ENCODE measurements at places on chromosomes 4 and X.

DNA sequence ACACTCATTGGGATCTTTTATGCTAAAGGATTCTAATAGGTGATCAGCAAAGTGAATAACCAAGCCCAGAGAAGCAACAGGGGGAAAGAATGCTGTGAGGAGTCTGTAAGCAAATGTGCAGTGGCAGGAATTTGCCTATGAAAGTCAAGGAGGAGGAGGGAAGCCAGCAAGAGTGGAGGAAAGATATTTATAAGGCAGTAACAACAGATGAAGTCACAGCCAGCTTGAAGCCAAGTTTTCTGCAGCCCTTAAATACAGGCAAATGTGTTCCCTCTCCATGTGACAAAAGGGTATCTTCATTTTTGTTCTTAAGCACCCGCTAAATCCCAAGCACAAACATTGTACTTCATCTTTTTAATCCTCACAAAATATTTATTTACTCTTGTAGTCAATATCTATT is 275.0 kb upstream of the CLNK start:
- DNase-seq = no peak

DNA sequence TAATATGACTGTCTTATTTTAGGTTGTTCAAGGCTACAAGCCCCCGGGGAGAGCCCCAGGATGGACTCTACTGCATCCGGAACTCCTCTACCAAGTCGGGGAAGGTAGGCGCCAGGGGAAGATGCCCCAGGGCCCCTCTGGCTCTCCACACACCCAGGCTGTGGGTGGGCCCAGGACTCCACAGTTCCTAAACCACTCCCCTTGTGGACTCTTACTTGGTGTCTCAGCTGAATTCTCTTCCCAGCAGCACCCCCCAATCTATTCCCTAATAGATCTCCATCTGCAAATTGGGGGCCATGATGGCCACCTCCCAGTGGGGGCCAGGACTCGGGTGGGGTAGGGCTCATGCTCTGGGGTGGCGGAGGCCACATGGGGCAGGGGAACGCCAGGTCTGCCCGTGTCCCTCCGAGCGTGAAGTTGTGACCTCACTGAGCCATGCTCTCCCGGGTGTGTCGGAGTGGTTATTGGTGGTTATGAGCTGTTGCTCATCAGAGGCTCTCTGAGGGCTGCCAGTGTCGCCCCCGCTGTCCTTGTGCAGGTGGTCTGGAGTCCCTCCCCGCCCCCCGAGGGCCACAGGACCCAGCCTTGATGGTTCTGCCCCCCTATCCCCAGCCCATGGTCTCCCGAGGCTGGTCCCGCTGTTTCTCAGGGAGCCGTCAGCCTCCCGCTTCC is 11.2 kb upstream of the ADD1 start:
- DNase-seq = no peak

- DNase-seq = no peak
Observed at GRCh38 chrX:96929036-96929435, 45.3 kb downstream of the RPA4 start.

GRCh38 chr4:83110970-83111750 is 3.4 kb downstream of the PLAC8 start:
- DNase-seq = no peak

GRCh38 chrX:77404419-77404818 is 42.8 kb upstream of the FGF16 start:
- no peak for DNase-seq

- no peak for DNase-seq
Observed at GRCh38 chr4:70948665-70949260, 44.7 kb upstream of the DCK start.

GRCh38 chr4:26126143-26126718 is 194.6 kb upstream of the RBPJ start:
- DNase-seq = no peak

DNA sequence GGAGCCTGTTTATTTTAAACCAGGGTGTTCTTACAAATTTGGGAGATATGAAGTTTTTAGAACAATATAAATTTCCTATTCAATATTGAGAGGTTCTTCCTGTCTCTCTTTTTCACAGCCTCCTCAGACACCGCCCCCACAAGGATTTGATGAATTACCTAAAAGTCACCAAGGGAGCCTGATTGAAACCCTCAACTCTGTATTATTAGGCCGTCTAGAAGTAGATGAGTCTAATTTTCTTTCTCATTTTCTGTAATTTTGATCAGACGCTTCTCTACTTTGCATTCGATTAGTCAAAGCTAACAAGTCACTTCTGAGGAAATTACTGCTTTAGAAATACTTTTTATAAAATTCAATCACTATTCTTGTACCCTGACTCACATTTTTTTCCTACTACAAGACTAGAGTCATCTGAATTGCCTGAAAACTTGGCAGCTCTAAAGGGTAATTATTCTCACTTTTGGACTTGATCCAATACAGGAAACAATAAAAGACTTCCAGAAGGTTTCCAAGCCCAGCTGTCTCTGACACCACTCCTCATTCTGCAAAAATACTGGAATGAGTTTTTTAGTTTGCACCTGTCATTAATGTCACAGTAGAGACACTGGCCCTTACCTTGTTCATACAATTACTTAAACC is 111.2 kb downstream of the ELOVL6 start:
- no peak for DNase-seq

DNA sequence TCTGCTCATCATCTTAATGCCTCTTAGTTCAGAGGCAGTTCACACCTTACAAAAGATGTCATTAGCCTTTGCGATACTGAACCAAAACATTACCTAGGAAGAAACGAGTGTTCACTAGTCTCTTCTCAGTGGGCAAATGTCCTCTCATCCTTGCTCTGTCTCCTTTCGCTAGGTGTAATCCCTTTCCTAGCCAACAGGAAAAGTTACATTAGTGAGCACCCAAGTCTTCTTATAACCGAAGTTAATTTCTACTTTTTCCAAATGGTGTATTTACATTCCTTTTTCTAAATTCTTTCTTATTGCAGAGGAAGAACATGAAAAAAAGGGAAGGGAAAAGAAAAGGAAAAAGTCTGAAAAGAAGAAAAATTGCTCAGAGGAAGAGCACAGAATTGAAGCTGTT is 46.9 kb downstream of the SMIM31 start:
- no peak for DNase-seq

- DNase-seq = no peak
Observed at GRCh38 chrX:141468940-141469339, 115.6 kb downstream of the SPANXA1 start.

DNA sequence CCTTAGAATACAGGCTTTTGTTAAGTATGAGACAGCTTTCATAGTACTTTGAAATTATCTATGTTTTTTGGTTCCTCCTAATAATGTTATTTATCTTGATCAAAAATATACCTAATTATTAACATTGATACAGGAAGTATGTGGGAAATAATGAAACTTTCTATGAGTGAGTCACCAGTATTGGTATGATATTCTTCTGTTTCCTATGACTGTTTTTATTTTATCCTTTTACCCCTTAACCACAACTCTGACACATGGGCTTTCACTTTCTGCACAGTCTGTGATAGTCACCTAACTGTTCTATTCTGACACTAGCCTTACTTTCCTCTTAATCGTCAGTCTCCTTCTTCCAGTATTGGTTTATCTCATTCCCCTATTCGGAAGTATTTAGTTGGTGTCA is 4.7 kb downstream of the THAP9 start:
- peak; percentile 48 for DNase-seq

- DNase-seq = no peak
Observed at GRCh38 chrX:254630-255215, 26.5 kb upstream of the PLCXD1 start.

DNA sequence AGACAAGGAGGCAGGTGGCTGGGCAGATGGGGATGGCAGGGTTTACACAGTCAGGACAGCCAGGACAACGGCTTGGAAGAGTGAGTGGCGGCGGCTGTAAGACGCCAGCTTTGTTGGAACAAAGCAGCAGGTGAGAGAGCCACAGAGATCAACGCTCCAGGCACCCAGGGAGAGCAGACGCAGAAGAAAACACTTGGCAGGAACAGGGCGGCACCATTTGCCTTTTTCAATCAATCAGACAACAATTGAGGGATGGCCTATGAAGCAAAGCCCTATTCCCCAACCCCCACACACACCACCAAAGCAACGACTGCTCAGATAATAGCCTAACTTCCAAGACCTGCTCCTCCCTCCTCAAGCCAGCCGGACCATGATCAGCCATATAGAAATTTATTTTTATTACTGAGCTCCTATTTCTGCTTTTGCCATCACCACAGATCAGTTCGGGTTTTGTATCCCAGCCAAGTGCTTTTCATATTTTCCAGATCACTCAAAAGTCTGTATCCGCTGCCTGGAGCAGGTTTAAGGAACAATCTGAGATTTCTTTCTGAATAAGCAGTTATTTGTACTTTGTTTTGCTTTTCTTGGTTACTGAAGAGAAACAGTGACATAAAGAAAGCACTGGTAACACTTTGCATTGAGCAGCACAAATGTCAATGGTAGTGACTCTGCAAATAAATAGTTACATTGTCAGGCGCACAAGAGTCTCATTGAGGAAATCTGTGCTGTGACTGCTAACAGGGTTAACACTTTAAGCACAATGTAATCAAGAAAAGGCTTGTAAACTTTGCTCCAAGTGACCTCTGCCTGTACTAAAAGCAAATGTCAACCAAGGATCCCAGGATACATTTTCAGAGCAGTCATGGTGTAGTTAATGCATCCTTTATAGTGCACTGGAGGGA is 81.8 kb upstream of the RBPJ start:
- no peak for DNase-seq

- DNase-seq = no peak
Observed at GRCh38 chrX:41389311-41389888, 55.4 kb downstream of the DDX3X start.

DNA sequence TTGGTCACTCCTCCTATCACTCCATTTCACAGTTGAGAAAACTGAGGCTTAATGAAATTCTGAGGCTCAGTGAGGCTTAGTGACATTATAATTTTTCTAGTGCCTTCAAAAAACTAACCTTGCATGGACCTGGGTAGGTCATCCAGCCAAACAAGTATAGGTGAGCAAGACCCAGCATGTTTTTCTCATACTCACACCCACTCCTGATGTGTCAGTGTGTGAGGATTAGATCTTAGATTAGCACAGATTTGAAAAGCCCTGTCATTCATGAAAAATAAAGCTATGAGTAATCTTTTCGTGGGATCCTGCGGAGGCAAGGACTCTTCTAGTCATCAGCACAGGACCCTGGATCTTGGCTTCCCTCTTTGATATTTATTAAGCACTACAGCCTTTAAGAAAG is 146.7 kb downstream of the CHIC2 start:
- DNase-seq = no peak

DNA sequence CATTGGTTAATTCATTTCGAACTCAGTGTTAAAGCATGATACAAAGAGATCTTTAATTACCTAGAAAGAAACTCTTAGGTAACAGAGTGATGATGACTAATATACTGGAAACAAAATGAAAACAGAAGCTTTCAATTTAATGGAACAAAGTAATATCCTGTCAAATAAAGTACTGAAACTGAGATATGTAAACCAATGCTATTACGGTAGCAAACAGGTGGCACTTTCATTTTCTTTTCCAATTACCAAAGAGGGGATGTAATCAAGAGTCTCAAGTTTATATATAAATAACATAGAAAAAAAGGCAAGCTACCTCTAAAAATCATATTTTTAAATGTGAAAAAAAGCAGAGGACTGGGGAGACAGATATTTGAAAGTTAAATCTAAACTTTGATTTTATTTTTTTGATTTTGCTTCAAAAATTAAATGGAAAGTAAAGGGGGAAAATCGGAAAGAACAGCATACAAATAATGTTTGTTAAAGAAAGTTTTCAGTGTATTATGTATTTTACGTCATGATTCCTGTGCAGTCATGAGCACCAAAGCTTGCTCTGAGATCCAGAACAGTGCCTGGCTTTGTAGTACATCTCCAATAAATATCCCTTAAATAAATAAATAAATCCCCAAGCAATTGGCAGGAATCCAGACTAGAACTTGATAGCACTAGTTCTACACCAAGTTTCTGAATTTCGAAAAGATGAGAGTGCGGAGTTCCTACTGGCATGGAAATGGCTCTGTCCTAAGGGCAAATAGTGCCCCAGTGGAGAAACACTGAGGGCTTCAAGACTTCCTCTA is 25.0 kb upstream of the RAPGEF2 start:
- DNase-seq = no peak

DNA sequence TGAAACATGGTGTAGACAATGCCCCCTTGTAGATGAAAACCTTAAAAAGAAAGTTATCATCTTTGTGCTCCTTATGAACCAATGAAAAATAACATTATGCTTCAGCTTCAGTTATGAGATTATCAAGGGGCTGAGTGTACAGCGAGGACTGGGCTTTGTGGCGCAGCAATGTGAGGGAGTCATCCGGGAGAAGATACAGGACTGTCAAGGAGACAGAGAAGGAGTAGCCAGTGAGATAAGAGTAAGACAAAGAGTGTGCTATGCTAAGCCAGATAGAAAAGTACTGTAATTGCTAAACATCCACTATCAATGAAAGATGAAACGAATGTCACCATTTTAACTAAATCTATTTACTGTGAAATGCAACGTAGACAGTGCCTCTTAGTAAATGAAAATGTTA is 3.6 kb upstream of the KLHL15 start:
- DNase-seq = no peak

GRCh38 chrX:68396953-68397352 is 36.3 kb downstream of the OPHN1 start:
- no peak for DNase-seq

GRCh38 chrX:50718776-50719175 is 95.2 kb downstream of the SHROOM4 start:
- DNase-seq = no peak

DNA sequence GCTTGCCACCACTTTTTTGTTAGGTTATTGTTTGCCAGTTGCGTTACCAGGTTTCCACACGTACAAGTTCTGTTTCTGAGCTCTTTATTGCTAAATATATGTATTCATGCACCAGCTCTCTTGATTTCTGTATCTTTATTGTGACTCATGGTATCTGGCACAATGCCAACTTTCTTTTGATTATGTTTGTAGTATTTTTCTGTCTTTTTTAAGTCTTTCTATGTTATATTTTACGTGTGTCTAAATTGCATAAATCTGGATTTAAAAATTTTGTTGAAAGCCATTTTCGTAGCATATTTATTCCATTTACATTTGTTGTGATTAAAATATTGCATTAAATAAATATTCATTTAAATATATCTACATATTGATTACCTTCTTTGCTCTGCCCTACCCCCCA is 73.8 kb downstream of the KDM6A start:
- DNase-seq = no peak

DNA sequence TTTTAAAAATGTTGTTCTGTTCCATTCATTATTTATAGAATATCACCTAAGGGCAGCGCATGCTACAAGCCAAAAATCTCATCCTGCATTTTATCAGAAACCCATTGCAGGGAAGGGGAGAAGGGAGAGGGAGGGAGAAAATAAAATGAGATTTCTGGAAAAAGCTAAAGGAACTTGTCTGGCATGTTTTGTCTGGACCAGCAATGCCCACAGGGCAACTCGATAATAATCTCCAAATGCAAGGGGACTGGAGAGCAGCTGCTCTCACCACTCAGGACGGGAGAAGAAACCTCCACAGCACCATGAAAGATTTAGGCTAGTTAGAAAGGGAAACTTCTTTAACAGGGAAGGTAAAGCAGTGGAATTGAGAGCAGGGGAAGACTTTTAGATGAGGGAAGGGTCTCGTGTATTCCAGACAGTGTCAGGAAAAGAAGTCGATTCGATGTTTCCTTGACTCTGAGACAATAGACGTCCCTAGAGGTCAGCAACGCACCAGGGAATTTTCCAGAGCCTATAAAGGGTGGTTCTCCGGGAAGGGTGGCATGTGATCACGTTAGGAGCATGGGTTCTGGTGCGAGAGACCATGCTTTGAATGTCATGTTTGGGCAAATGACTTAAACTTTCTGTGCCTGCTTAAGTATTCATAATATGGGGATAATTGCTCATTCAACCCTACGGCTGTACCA is 132.2 kb upstream of the NDP start:
- no peak for DNase-seq
